ENCODE measurements at places on chromosomes 1 and 21.
A peak's percentile ranks its signal among the peaks of the same experiment; 100 is the strongest.

GRCh38 chr1:181169281-181169865 is 80.9 kb downstream of the IER5 start:
- DNase-seq, result no peak

DNA sequence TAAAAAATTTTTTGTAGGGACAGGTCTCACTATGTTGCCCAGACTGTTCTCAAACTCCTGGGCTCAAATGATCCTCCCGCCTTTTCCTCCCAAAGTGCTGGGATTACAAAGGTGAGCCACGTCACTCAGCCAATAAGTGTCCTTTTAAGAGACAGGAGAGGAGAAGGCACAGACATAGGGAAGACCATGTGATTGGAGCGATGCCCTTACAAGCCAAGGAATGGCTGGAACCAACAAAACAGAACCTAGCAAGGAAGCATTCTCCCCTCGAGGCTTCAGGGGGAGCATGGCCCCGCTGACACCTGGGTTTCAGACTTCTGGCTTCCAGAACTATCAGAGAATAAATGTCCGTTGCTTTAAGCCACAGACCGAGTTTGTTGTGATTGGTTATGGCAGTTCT is 37.0 kb downstream of the NDUFS5 start:
- no peak for DNase-seq

- no peak for DNase-seq
Measured at GRCh38 chr1:240792915-240793529, 181.1 kb upstream of the GREM2 start.

DNA sequence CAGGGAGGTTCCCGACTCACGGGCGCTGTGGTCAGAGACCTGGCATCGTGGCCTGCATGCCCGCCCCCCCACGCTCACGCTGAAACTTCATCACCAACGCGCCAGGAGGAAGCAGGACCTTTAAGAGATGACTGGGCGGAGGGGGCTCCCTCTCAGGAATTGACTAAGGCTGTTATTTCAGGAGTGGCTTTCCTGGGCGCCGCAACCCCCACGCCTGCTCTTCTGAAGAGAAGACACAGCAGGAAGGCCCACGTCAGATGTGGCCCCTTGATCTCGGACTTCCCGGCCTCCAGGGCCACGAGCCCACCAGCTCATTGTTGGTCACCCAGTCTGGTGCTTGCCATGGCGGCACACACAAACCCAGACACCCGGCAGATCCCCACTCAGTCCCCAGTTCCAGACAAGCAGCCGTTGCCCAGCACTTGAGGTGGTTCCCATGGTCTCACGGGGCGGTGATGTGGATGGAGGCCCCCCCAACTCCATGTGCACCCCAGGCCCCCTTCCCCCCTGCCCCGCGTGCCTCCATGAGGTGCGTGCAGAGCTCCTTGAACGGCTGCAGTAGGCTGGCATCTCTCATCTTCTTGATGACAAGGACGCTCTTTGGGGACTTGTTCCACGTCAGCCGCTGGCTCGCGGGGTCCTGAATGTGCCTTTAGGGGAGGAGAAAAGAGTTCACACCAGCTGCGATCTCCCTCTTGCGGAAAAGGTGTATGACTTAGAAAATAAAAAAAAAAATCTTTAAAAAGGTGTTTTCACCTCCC is 21.4 kb downstream of the NADK start:
- DNase-seq, result peak; percentile 20

GRCh38 chr1:51302746-51303145 is 27.6 kb downstream of the TTC39A start:
- DNase-seq, result no peak

GRCh38 chr21:33831962-33832659 is 83.5 kb downstream of the ATP5PO start:
- DNase-seq, result no peak

- no peak for DNase-seq
Measured at GRCh38 chr1:4452701-4453100, 201.7 kb upstream of the AJAP1 start.

DNA sequence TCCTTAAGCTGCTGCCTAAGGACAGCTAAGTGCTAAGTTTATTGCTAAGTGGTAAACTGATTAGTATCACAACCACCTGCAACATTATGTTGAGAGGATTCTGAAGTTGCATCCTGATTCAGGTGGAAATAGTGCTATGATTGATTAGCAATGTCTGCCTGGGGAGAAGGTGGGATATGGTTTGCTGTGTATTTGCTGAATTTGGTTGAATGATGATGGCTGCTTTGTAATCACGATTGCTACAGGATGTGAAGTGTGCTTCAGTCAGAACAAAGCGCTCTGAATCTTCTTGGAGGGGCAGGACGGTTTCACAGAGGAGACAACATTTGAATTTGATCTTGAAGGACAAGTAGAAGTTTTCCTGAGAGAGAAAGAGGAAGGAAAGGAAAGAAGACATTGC is 226.0 kb downstream of the ST6GALNAC3 start:
- DNase-seq, result no peak

GRCh38 chr1:48236716-48237470 is 14.4 kb downstream of the SLC5A9 start:
- DNase-seq, result no peak

DNA sequence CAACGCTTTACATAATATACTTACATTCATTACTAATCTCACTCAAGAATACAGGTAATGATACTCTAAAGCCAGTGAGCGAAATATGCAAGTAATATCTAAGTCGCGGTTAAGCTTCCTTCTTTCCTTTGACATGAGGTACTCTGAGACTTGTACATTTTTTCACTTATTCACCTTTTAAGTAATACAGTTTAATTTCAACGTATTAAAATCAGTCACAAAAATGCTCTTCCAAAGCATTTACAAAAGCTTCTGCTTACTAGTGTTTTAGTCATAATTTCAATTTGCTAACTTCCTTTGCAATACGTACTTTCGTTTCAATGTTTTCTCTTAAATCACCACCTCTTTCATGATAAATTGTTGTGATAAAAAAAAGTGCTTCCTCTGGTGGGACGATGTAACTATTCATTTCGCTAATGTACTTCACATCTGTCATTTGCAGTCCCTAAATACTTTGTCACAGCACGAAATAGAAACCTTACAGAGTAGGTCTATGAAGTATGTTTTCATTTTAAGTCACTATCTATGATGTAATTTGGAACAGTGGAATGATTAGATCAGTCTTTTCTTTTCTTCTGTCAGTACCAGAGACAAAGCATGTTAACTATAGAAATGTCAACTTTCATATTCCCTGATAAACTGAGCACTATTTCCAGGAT is 34.0 kb upstream of the ADGRL4 start:
- no peak for DNase-seq

- no peak for DNase-seq
Measured at GRCh38 chr1:29695036-29695435, 458.7 kb downstream of the PTPRU start.

DNA sequence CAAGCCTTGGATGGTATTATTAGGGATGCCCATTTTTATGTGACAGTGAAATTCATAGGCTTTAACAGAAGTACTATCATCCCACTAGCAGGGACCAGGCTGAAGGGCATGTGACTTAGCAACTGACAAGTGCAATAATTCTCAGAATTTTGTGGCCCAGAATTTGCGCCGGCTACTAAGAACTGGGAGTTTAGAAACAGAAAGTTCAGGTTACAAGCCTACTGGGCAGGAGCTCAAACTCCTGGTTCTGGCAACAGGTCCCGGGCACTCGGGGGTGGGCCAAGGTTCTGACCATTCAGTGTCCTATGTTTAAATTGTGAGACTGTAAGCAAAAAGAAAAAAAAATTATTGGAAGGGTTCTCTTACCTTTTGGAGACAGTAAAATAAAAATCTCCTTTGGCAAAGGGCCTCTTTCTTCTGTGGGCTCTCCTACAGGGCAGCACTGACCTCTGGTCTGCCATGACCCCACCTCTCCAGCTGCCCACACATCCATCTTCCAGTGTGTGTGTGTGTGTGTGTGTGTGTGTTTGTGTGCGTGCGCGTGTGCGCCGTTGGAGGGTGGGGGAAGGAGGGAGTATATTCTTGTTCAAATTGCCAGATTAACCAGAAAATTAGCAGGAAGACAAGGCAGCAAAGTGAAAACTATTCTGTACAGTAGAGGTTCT is 26.1 kb downstream of the IRF2BP2 start:
- peak; percentile 76 for DNase-seq

GRCh38 chr1:16009030-16009460 is 5.0 kb downstream of the SRARP start:
- DNase-seq, result peak; percentile 86

DNA sequence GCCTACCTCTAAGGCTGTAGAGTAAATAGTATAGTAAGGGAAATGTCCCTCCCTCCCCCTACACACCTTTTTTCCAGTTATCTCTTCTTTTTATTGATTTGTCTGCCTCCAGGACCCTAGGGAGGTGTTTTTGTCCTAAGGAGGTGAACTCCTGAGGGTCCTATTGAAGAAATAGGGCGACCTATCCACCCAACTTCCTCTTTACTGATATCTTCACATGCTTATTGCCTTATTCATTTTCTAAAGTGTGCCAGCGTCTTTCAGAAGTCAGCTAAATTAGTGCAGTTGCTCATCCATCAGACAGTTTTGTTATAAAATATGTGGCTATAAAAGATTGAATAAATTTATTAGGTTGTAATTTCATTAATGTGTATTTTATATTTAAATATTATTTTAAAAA is 5.9 kb downstream of the BACH1 start:
- no peak for DNase-seq

- no peak for DNase-seq
Measured at GRCh38 chr1:55035904-55036303, 3.4 kb upstream of the PCSK9 start.

DNA sequence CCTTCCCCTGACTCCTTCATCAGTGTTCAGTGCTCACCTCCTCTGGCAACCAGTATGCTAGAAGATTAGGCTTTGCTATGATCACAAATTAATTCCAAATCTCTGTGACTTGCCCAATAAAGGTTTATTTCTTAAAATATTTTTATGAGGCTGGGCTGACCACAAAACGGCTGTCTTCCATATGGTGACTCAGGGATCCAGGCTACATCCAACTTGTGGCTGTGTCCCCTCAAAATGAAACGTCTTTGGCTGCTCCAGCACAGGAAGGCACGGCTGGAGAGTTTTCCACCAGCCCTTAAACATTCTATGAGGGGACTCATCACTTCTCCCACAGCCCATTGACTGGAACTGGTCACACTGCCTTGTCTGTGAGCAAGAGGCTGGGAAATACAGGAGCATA is 131.5 kb downstream of the HUNK start:
- no peak for DNase-seq

DNA sequence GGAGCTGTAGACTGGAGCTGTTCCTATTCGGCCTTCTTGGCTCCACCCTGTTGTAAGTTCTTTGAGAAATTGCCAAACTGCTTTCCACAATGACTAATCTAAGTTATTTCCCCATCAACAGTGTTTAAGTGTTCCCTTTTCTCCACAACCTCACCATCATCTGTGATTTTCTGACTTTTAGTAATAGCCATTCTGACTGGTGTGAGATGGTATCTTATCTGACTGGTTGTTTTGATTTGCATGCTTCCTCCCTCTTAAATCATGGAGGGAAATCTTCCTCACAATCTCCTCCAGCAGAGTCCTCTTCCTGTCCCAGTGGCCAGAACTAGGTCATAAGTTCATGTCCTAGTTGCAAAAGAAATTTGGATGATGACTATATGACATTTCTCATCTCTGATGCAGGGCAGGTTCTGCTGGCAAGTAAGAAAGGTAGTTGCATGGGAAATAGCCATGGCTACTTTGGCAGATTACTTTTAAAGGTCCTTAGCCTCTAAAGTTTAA is 294.0 kb downstream of the LRRC40 start:
- DNase-seq, result no peak

GRCh38 chr1:94299627-94300553 is 62.5 kb upstream of the ARHGAP29 start:
- no peak for DNase-seq

- DNase-seq, result no peak
Measured at GRCh38 chr1:245855846-245856730, 651.0 kb downstream of the SMYD3 start.
